Suppressor macrophage treated with lipopolysaccharide for 4 hours (primary cell): ENCODE measurements at places on chromosomes 13 and 19.

- peak; percentile 48 for DNase-seq
These were observed 903 bp downstream of the LATS2 start for GRCh38 chr13:21060338-21061028.

- DNase-seq = no peak
These were observed 25.3 kb upstream of the MAB21L1 start for GRCh38 chr13:35501661-35502235.

DNA sequence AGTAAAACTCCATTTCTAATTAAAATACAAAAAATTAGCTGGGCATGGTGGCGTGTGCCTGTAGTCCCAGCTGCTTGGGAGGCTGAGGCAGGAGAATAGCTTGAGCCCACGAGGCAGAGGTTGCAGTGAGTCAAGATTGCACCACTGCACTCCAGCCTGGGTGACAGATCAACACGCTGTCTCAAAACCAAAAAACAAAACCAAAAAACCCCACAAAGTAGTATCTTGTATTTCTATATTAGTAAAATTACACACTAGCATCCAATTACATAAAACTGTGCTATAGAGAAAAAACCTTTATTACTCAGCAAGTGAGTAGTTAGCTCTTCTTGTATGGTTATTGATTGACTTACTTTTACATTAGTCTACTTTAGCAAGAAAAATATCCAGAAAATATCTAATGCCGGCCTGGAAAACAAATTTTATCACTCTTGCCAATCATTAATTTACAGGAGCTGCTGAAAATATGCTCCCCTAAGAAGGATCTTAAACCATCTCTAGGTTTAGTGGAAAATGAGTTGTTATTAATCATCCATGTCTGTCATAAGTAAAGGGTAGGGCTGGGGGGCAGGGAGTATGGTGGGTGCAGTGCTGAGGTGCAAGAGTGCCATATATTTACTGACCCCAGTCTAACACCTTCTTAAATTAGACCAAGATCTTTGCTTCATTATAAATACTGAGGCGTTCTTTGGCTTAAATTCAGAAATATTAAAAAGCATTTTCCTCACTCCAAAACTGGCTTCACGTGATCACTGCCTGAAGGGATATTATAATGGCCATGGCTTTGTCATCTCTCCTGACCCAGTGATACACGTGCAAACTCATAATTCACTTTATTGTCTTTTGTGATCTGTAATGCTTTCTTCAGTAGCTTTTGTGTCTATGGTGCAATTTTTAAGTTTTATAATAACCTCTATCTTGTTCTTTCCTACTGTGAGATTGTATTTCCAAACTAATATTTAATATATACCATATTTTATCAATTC lies 44.1 kb downstream of the UBL3 start:
- peak; percentile 40 for DNase-seq

GRCh38 chr13:53405616-53406015 lies 377.0 kb downstream of the OLFM4 start:
- no peak for DNase-seq

GRCh38 chr13:47142105-47142504 lies 245.3 kb upstream of the HTR2A start:
- DNase-seq = no peak

DNA sequence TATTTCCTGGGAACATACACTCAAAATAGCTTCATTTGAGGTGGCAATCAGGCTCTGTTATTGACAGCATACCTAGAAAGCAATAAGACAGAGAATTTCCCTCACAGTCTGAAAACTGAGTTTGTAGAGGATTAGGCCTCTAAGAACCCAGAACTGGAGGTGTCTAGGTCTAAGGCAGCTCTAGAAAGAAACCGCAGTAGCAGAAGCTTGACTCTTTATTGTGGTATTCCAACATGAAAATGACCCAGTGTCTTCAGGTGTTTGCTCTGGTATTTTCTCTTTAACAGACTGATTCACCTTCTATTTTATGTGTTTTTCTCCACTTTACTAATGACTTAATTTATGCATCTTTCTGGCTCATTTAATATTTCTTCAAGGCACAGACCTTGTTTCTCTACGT lies 8.5 kb downstream of the COG6 start:
- DNase-seq = no peak

- no peak for DNase-seq
These were observed 604.4 kb upstream of the SPRY2 start for GRCh38 chr13:80945328-80945727.

GRCh38 chr19:30320916-30321315 lies 51.3 kb upstream of the ZNF536 start:
- DNase-seq = no peak

GRCh38 chr13:107299717-107300116 lies 731.8 kb upstream of the ARGLU1 start:
- DNase-seq = no peak

GRCh38 chr13:93437081-93437480 lies 210.5 kb downstream of the GPC6 start:
- no peak for DNase-seq
